ENCODE measurements at places on chromosomes 4 and X. TPM values are rescaled to one million over a fixed set of nuclear protein-coding genes. Genes with fewer than 3 reads are reported as not detected.

PAGE2 gene
- not detected for total RNA-seq

KLF3 gene
- total RNA-seq, result 22.3 TPM

KLHL2 gene
- 43.6 TPM for total RNA-seq

MRPS18C gene
- total RNA-seq, result 26.1 TPM

SMAD1 gene
- total RNA-seq, result 140 TPM

DCHS2 gene
- total RNA-seq, result not detected

FAM47A gene
- not detected for total RNA-seq

ING2 gene
- 21.2 TPM for total RNA-seq

HTN1 gene
- not detected for total RNA-seq

ADH6 gene
- total RNA-seq, result 0.36 TPM

NIPAL1 gene
- 0.90 TPM for total RNA-seq

DNA sequence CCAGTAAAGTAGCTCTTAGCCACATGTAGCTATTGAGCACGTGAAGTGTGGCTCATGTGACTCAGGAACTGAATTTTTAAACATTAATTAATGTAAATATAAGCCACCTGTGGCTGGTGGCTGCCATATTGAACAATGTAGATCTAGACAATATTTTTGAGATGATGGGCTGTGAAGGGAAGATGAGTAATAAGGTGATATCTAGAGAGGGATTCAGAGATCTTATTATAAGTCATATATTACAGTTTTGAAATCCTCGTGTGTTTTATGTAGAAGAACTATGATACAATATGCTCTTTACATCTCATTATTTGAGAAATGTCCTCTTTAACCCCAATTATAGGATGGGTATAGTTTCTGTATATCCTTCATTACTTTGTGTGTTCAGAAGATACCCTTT is 5.6 kb downstream of the GAR1 start:
- DNase-seq, result no peak

DNA sequence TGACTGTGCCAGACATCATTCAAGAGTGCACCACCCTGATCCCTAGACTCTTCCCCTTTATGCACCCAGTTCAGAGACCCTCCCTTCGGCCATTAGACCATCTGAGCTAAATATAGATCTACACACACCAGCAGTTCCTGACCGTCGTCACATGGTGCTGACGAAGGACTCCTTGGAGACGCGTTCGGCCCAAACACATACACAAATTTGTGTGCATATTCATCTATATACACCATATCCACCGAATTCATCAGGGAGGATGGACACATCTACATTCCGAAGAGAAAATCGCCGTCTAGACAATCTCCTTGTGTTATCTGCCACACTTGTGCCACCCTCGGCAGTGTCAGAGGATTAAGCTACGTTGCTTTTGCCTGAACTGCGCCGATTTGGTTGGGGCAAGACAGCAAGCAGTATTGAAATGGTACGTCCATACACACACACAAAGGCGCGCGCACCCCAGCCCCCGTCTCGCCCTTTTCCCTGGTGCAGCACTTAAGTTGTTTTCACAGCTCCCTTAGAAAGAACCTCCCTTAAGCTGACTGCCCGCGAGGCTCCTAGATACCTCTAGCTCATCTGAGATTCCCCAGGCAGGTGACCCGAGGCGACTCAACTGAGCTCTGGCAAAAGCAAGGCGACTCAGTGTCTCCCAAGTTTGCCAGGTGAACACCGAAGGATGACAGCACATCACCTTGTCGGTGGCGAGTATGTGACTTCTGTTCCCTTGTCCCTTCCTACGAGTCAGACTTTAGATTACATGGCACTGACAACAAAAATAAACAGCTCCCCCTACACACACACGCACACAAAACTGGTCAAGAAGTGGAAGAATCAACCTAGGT is 1.0 kb downstream of the RASGEF1B start:
- DNase-seq, result no peak

DNA sequence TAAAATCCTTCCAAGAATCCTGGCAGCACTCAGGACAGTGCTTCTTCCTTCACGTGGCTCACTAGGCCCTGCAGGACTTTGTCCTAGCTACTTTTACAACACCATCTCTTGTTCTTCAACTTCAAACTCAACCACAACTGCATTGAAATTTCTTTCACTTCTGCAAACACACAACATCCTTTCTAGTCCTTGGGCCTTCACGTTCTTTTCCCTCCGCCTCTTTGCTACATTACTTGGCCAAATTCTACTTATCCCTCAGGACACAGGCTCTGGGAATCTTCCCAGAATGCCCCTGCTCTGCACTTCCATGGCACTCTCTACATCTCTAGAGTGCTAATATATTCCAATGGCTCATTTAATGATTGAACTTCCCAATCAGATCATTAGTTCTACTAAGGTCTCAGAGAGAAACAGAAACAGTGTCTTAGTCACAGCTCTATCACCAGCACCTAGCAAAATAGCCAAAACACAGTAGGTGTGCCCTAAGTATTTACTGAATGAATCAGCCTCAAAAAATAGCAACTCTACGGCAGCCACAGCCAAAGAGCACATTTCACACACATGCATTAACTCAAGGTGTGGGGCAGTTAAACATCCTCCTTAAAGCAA is 73.3 kb downstream of the MANBA start:
- peak; percentile 64 for DNase-seq

DNA sequence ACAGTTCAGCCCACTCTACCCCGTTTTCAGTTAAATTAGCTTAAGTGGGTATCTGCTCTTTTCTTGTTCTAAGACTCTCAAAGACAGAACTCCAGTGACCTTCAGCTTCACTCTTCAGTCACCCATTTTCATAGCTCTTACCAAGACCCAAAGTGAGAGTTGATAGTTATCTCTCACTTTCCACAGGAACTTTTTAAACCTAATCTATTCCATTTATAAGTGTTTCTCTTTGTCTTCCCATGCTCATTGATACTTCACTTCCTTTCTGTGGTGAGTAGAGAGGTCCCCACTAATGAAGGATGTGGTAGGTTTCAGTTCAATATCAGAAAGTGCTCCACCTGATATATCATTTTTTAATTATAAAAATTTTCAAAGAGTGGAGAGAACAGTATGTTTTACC is 33.4 kb downstream of the COX18 start:
- no peak for DNase-seq

DNA sequence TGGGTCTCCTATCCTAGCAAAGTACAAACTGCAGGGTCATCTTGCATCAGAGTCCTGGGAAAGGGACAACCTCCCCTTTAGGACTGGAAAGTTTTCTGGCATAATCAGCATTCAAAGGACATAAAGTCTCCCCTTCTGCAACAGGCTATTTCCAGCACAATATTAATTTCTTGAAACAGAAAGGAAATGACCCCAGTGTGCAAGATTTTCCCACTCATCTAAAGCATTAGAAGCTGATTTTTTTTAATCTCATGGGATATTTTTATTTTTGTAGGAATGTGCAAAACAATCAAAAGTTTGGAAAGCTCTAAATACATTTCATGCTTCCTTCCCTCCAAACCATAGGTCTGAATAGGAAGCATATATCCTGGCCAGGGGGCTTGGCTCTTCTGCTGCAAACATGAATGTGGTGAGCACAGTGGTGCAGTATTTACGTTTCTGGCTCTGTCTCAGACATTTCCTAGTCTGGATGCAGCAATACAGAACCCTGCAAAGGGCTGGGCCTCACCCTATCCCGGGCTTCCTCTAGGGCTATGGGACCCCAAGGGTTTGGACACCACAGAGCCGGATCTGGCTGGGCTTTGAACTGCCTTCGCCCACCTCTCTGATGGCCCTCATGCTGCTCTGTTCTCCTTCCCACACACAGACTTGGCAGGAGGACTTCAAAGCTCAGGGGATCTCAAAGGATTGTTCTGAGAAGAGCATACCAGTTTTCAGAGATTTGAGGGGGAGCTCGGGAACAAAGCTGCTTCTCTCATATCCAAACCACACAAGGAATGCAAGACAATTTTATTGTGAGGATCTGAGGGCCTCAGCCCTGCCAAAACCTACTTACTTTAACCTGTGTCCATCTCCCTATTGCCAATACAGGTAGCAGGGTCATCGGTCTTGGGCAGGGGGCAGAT is 64.9 kb downstream of the POLR2B start:
- DNase-seq, result peak; percentile 94

DNA sequence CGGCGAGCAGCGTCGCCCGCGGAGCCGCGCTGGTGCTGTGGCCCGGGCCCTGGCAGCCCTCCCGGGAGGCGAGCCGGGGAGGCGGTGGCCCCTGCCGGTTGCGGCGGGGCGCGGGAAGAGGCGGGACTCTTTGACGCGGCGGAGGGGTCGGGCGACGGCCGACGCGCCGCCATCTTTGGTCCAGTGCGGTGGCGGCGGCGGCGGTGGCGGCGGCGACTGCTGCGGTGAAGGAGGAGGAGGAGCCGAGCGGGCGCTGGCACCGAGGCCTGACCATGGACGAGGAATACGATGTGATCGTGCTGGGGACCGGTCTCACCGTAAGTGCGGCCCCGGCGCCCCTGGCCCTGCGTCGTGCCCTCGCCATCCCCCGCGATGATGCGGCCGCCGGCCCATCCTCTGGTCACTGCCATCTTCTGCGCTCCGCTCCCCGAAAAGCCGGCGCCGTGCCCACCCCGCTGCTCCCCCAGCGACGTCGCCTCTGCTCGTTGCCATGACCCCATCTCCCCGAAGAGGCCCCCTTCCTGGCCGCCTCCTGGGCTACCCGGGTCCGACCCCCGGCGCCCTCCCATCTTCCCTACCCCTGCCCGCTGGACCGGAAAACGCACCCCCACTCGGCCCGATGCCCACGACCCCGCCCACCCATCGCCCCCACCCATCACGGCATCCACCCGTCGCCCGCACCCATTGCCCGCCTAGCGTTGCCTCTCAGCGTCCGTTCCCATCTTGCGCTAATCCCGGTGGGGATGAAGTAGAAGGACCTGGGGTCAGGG is at the start of gene GDI1:
TSS of gene GDI1 (plus strand) at position 172 of the 770 bp plus-strand sequence. CDS start at position 273, 101 bp downstream.
- peak; percentile 23 for DNase-seq

- DNase-seq, result no peak
Measured at GRCh38 chr4:129236351-129236750, 140.4 kb downstream of the C4orf33 start.

GRCh38 chr4:94551643-94552564 is 100.2 kb downstream of the PDLIM5 start:
- peak; percentile 74 for DNase-seq

DNA sequence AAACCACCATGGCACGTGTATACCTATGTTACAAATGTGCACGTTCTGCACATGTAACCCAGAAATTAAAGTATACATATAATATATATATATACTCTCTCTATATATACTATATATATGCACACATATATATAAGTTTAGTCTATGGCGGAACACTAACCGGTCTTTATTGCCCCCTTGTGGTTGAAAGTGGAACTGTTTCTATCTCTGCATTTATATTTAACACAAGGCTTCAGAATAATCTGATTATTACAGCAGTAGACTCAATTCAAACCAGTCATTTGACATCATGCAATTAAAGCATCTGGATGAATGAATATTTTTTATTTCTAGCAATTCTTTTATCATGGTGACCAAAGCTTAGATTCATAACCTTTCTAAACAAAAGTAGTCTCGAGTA is 14.6 kb downstream of the RAB9B start:
- DNase-seq, result peak; percentile 63

- DNase-seq, result no peak
Measured at GRCh38 chrX:69900491-69900890, 149.2 kb downstream of the AWAT2 start.

DNA sequence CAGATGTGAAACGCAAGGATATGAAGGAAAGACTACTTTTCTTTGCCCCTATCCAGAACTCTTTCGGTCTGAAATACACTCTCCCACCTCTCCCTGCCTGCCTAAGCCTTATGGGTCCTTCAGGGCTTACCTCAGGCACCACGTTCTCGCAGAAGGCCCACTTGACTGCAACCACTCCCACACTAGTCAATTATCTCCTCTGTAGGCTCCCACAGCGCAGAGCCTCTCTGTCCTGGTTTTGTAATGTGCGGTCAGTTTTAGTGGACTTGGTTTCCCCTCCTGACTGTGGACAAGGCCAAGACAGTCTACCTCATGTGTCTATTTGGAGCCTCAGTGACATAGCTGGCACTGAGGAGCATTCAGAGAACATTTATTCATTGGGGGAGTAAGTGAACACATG is 11.1 kb downstream of the CNGA2 start:
- DNase-seq, result no peak

DNA sequence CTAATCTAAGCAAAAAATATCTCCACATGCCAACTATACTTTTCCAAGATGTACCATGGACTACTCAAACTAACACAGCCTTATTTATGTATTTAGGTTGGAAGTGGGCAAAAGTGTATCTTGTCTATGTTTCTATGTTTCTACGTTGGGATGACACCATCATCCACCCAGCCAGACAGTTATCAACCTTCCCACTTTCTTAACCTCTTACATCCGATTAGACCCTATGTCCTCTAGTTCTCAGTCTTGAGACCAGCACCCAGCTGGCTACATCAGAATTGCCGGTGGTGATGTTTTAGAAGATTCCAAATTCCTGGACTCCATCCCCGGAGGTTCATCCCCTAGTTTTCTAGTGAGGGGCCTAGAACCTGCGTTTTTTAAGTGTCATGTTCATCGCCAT is 1.0 kb upstream of the AASDH start:
- peak; percentile 5 for DNase-seq

- DNase-seq, result no peak
Measured at GRCh38 chr4:181784881-181785280, 458.3 kb upstream of the TENM3 start.

- DNase-seq, result no peak
Measured at GRCh38 chr4:184310171-184310567, 92.5 kb upstream of the ENPP6 start.

- peak; percentile 91 for DNase-seq
Measured at GRCh38 chrX:3518870-3519269, 172.4 kb upstream of the MXRA5 start.

DNA sequence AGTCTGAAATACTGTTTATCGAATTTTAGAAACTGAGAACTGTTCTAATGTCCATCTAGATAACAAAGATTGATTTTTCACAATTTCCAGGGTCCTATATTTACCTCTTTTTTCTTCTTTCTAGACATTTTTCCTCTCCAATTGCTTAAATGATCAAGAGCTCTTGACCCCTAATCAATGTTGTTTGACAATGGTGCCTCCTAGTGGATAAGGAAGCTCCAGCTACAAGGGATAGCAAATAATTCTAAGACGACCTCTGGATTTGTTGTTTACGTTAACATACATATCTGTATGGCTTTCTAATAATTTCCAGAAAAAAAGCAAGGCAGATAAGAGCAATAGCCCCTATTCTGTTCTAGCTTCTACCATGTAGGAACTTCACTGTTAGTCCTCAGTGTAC is 35.8 kb downstream of the GPR82 start:
- DNase-seq, result peak; percentile 47

DNA sequence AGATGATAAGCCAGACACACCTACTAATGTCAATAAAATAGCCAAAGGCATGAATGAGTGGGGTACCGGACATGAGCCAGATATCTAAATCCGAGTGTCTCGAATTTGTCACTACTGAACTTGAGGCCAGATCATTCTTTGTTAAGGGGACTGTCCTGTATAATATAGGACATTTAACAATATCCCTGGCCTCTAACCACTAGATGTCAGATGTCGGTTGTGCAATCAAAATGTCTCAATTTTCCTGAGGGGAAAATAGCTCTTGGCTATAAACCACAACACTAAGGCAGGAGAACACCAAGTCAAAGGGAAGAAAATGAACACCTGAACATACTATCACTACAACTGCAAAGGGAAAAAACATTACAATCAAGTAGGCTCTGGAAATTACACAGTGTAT is 154.5 kb downstream of the GPM6A start:
- no peak for DNase-seq

GRCh38 chr4:121016611-121017010 is 55.7 kb downstream of the NDNF start:
- DNase-seq, result no peak

GRCh38 chr4:183154701-183155391 is 55.8 kb downstream of the WWC2 start:
- DNase-seq, result no peak
